A549 treated with ZK216348 at 1 μM for 4 hours (cell line): ENCODE measurements at places on chromosomes 2 and 18. TPM values are rescaled to one million over a fixed set of nuclear protein-coding genes. Genes with fewer than 3 reads are reported as not detected.

Gene RPRM
- total RNA-seq = 0.09 TPM in 1 of 5 replicates, not detected in the others

Gene C2orf66
- 0.11 TPM in 1 of 5 replicates, not detected in the others for total RNA-seq

Gene SERPINB4
- total RNA-seq = 0.17 to 0.25 TPM (median 0.18 TPM) in 3 of 5 replicates, not detected in the others

Gene DNAJC5G
- total RNA-seq = not detected in 5 replicates

Gene COL4A4
- total RNA-seq = 1.1 to 3.1 TPM (median 1.5 TPM) in 5 replicates

Gene KIF5C
- 0.27 to 0.38 TPM (median 0.32 TPM) in 5 replicates for total RNA-seq

Gene ARID5A
- 4.6 to 7.9 TPM (median 7.1 TPM) in 5 replicates for total RNA-seq

Gene ZEB2
- total RNA-seq = 3.7 to 7.4 TPM (median 6.8 TPM) in 5 replicates

Gene CDH2
- total RNA-seq = 31.8 to 50.4 TPM (median 43.7 TPM) in 5 replicates

Gene ADD2
- total RNA-seq = 21.3 to 31.7 TPM (median 25.0 TPM) in 5 replicates

Gene ABCB11
- total RNA-seq = 0.02 TPM in 1 of 5 replicates, not detected in the others

Gene UGT1A5
- not detected in 5 replicates for total RNA-seq

Gene NCKAP1
- 72.7 to 111 TPM (median 93.6 TPM) in 5 replicates for total RNA-seq

Gene MAIP1
- 34.6 to 39.0 TPM (median 37.9 TPM) in 5 replicates for total RNA-seq

Gene CNGA3
- not detected in 5 replicates for total RNA-seq

Gene SLC9A4
- not detected in 5 replicates for total RNA-seq

Gene SPATA3
- not detected in 5 replicates for total RNA-seq

Gene FSIP2
- not detected in 5 replicates for total RNA-seq

Gene HTR2B
- total RNA-seq = not detected in 5 replicates

Gene LYPD1
- 12.0 to 19.6 TPM (median 15.8 TPM) in 5 replicates for total RNA-seq

Gene NDC80
- 11.5 to 17.2 TPM (median 13.3 TPM) in 5 replicates for total RNA-seq

Gene ANKRD39
- 19.0 to 22.0 TPM (median 20.6 TPM) in 5 replicates for total RNA-seq

Gene MYO3B
- total RNA-seq = not detected in 5 replicates

Gene NT5C1B
- not detected in 5 replicates for total RNA-seq

Gene TMEM178A
- total RNA-seq = 0.09 to 0.21 TPM in 2 of 5 replicates, not detected in the others
